Gastrocnemius medialis (tissue), 4 donors: ENCODE measurements at places on chromosomes 4 and X.

- DNase-seq = no peak
Observed at GRCh38 chr4:154018659-154019058, 229.8 kb upstream of the SFRP2 start.

DNA sequence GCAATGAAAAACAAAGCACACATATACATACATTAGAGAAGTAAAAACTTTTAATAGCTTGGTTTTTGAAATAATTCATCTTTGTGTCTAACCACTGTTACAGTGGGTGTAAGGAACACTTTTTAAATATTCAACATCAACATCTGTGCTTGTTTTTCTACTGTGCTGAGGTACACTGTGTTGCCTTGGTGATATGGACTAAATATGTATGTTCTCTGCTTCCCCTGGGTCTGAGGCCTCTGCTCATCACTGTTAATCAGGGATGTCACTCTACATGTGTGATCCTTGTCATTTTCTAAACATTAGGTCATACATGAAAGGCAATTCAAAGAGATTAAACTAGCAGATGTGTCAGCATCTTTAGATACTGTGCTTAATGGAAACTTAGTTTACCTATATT lies 10.9 kb downstream of the MCTS1 start:
- no peak for DNase-seq

DNA sequence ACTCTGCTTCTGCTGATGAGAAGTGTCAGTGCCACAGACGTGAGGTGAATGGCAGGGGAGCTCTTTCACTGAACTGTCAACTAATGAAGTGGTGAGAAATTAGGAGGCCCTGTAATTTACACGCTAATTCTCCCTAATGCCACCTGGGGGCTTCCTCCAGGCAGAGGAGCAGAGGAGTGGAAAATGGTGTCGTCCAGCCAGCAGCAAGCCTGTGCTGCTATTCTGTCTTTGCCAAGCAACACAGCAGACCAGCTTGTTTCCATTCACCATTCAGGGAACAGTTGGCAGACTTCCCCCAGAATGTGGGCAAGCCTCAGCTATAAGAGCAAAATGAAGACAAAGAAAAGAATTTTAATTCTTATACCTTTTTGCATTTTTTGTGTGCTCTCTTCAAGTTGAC lies 245.2 kb upstream of the TET2 start:
- no peak for DNase-seq

DNA sequence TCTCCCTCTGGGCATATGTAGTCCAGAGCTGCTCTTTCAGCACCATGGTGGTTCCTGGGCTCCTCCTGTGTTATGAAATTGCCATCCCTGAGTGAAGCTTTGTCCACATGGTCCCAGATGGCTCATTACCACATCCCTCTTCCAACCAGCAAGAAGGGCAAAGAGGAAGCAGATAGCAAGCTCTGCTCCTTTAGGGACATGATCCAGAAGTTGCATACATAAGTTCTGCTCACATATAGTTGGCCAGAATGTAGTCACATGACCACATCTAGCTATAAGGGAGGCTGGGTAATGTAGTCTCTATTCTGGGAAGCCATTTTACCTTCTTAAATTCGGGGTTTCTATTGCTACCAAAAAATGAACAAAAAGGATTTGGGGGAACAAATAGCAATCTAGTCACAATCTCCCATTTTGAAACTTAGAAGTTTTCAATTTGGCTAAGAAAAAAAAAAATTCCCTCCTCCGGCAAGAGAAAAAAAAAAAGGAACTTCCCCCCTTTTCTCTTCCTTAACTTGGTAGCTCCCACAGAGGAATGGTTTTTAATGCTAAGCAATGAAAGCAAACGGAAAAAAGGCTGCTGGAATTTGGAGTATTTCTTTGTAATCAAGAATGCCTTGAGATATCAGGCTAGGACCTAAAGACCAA lies 88.2 kb upstream of the USP9X start:
- DNase-seq = peak; percentile 2

- no peak for DNase-seq
Observed at GRCh38 chr4:61406677-61407076, 206.6 kb downstream of the ADGRL3 start.
